ENCODE measurements at places on chromosomes 3 and 15.
A peak's percentile ranks its signal among the peaks of the same experiment; 100 is the strongest.

- no peak for DNase-seq
These were observed 1.7 kb downstream of the HHLA2 start for GRCh38 chr3:108298056-108298455.

- no peak for DNase-seq
These were observed 7.1 kb downstream of the FSTL1 start for GRCh38 chr3:120443626-120444123.

DNA sequence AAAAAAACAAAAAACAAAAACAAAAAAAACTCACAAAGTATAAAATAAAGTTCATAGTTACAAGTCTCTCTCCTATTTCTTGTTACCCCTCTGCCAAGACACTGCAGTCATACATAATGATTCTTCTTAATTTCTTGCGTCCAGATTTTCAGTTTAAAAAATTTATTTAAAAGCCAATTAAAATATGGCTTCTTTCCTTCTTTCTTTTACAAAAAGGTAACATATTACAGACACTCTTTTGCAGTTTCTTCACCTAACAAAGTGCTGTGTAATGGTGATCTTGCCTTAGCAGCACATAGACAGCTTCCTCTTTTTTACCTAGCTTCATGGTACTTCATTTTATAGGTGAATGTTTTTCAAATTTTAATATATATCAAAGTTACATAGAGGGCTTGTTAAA lies 136.1 kb upstream of the SGO1 start:
- no peak for DNase-seq

DNA sequence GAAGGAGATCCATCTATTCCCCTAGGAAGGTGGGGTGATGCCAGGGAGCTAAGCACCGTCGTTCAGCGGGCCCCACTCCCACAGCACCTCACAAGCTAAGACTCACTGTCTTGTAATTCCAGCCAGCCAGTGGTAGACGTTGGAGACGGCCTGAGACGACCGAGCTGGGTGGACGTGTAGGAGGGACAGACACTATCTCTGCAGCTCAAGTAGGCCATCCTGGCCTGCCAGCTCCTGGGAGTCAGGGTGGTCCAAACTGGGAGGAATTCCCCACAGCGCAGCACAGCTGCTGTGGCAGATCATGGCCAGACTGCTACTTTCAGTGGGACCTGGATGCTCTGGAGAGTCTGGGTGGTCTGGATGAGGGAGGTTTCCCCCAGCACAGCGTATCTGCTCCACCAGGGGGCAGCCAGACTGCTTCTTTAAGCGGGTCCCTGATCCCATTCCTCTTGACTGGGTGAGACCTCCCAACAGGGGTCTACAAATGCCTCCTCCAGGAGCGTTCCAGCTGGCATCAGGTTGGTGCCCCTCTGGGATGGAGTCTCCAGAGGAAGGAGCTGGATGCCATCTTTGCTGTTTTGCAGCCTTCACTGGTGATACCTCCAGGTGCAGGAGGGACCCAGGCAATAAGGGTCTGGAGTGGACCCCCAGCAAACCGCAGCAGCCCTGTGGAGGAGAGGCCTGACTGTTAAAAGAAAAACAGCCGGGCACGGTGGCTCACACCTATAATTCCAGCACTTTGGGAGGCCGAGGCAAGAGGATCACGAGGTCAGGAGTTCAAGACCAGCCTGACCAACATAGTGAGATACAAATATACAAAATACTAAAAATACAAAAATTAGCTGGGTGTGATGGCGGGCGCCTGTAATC lies 27.6 kb downstream of the GNB5 start:
- peak; percentile 30 for DNase-seq

DNA sequence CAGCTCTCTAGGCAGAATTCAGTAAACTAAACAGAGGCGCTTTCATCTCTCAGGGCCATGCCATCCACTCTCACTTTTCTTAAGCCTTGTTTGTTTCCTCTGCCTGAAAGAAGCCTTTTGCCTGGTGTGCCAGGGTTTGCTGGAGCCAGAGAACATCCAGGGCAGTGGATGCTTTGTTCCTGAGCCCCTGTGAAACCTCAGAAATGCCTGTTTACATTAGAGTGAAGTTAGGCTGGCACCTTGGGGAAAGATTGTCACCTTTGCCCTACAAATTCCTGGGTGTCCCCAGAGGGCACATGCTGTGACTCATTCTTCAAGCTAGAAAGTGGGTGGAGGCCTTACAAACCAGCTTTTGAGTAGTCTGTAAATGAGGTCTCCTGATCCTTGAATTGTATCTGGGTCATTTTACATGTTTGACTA lies 10.7 kb upstream of the TRAK1 start:
- DNase-seq, result peak; percentile 65

GRCh38 chr3:18712713-18713576 lies 287.8 kb upstream of the SATB1 start:
- no peak for DNase-seq

GRCh38 chr15:26630857-26631256 lies 142.0 kb downstream of the GABRB3 start:
- DNase-seq, result no peak

DNA sequence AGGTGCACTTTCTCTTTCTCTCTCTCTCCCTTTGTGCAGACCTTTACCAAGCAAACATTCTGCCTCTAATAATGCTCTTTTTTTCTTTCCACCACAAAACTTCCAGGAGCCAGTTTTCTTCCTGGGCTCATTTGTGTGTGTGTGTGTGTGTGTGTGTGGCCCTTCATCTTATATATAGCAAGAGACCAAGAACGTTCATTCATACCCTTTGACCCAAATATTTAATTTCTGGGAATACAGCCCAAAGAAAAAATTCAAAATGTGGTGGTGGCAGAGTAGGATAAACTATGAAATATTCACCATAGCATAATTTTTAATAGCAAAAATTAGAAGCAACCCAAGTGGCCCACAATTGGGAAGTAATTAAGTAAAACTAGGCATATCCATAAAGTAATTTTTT lies 398.9 kb downstream of the IGSF11 start:
- DNase-seq, result no peak

DNA sequence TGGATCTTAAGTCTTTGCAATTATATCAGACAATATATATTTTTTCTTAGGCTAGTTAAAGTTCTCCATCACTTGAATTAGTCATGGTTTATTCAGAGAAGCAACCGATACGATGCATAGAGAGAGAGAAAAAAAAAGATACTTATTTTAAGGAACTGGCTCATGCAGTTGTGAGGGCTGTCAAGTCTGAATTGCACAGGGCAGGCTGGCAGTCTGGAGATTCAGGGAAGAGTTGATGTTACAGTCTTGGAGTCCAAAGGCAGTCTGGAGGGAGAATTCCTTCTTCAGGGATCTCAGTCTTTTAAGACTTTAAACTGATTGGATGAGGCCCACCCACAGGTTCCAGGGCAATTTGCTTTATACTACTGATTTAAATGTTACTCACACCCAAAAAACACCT lies 412.6 kb downstream of the IL5RA start:
- DNase-seq, result no peak

GRCh38 chr15:23073890-23074646 lies 34.7 kb upstream of the TUBGCP5 start:
- DNase-seq, result peak; percentile 60

- peak; percentile 87 for DNase-seq
These were observed 368.6 kb upstream of the GBE1 start for GRCh38 chr3:82130046-82130445.

- no peak for DNase-seq
These were observed 73.9 kb downstream of the TBC1D2B start for GRCh38 chr15:78003539-78004008.

DNA sequence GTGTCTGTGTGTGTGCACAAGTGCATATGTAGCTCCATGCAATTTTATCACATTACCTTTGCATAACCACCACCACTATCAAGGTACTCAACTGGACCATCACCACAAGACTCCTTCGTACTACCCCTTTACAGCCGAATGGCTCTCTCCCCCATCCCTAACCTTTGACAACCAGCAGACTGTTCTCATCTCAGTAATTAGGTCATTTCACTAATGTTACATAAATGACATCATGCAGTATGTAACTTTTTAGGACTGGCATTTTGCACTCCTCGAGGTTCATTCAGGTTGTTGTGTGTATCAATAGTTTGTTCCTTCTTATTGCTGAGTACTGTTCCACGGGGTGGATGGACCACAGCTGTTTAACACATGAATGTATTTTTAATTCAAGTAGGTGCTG lies 121.8 kb upstream of the SLC6A11 start:
- DNase-seq, result no peak

GRCh38 chr15:69825941-69826818 lies 271.5 kb downstream of the TLE3 start:
- DNase-seq, result no peak

GRCh38 chr15:72086010-72086697 lies 31.8 kb downstream of the MYO9A start:
- DNase-seq, result no peak

DNA sequence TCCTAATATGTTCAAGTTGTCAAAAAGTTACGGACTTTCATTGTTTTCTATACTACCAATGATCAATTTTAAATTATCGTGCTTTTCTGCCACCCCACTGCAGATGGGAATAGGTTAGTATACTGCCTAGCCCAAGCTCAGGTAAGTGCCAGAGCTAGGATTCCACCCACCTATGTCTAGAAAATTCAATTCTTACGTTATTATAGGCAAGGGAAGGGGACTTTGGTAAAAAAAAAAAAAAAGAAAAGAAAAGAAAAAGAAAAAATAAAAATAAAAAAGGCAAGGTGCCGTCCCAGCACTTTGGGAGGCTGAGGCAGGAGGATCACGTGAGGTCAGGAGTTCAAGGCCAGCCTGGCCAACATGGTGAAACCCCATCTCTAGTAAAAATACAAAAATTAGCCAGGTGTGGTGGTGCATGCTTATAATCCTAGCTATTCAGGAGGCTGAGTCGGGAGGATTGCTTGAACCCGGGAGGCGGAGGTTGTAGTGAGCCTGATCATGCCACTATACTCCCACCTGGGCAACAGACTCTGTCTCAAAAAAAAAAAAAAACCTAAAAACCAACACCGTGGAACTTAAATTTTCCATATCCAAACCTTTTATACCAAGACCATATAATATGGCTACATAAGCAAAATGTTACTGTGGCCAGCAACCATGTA lies 1.3 kb downstream of the RPL22L1 start:
- no peak for DNase-seq

DNA sequence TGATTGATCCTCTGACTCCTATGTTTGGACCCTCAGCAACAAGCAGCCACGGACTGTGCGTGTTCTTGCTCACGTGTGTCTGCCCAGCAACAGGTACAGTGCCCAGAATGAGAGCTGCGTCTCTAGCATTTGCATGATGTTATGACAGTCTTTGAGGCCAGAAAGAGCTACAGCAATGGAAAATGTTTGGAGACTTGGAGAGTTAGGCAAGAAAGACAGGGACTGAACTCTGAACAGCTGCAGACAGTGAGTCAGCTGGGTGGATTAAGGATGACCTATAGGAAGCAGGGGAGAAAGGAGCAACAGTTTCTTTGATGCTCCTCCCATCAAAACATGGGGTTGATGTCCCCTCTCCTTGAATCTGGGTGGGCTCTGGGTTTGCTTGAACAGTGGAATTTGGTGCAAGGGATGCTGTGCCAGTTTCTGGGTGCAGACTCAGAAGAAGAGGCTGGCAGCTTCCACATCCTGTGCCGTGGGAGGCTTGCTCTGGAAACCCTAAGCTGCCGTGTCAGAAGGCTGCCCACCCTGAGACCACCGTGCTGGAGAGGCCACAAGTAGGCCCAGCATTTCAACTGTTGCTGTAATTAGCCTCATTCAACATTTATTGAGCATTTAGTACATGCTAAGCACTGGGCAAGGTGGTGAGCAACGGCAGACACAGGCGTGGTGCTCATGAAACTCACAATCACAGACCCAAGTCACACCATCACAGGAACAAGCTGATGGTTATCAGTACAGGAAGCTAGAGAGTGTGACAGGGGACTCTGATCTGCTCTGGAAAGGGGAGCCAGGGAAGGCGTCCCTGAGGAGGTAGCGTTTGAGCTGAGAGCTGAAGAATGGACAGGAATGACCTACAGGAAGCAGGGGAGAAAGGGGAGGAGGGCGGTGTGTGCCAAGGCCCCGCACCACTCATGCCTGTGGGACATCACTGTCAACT lies 21.7 kb downstream of the CCR9 start:
- no peak for DNase-seq

DNA sequence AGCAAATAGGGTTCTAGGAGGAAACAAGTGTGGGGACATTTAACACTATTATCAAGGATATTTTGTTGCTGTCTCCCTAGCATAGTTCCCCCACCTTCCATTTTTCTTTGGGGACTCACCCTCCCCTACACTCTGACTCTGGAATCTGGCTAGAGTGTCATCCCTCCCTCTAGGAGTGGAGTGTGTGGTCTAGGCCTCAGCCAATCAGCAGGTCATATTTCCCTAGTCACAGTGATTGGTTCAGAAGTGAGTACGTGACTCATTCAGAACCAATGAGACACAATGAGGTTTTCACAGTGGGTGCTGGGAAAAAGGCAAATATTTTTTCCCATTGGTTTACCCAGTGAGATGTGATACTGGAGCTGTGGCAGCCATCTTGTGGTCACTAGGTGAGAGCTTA lies 234.4 kb downstream of the SHQ1 start:
- no peak for DNase-seq

- no peak for DNase-seq
These were observed 219.7 kb downstream of the CD47 start for GRCh38 chr3:107870943-107871638.

DNA sequence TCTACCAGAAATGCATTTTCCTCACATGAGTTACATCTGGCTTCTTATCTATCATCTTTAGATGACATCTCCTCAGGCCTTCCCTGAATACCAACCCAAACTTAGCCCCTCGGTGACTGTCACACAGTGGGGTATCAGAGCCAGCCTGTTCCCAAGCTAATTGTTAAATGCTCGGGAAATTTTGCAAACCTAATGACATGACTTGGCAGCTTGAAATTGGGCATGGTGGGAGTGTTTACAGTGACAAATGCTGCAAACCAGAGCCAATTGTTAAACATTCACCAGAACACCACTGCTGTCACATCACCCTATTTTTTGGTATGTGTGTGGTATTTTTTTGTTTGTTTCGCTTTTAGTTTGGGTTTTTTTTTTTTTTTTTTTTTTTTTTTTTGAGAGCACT lies 130.8 kb downstream of the HCN4 start:
- no peak for DNase-seq

- DNase-seq, result no peak
These were observed 23.3 kb upstream of the PSMD6 start for GRCh38 chr3:64046592-64046991.

- DNase-seq, result no peak
These were observed 397.9 kb upstream of the GOLIM4 start for GRCh38 chr3:168493412-168494205.

GRCh38 chr3:74491874-74492273 lies 122.6 kb downstream of the CNTN3 start:
- peak; percentile 0 for DNase-seq

GRCh38 chr3:143302638-143303171 lies 183.1 kb downstream of the CHST2 start:
- DNase-seq, result no peak
